ENCODE measurements at places on chromosomes 3 and 15. TPM values are rescaled to one million over a fixed set of nuclear protein-coding genes. Genes with fewer than 3 reads are reported as not detected.
A peak's percentile ranks its signal among the peaks of the same experiment; 100 is the strongest.

DNA sequence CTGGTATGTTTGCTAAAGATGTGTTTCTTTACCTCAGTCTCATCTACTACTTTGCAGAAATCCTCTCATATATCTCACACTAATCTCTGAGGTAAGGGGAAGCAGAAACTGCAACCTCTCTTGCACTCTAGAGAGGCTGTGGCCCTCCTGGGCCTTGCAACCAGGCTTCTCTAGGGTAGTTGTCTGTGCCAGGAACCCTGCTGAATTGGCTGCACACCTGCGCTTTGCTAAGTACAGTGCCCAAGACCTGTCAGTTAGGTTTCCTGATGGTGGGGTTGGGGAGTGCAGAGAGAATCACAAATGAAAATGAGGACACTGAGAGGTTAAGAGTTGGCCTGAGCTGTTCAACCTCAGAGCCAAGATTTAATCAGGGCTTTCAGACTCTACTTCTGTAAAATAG, 117.2 kb upstream of the PLXNA1 start:
- H3K27me3 ChIP-seq: no peaks in the 10 kb centered on the region
- DNase-seq: no peak
- no peak overlapping the region for H3K27ac ChIP-seq

The SYNPR gene
- 0.18 TPM for total RNA-seq

- peaks cover 89% of the 10 kb centered on the region for H3K36me3 ChIP-seq
- no peak for DNase-seq
- no peak overlapping the region for H3K4me3 ChIP-seq
Observed at GRCh38 chr15:41060505-41060904, 55.6 kb downstream of the INO80 start.

The FBXL22 gene
- 0.75 TPM for total RNA-seq

DNA sequence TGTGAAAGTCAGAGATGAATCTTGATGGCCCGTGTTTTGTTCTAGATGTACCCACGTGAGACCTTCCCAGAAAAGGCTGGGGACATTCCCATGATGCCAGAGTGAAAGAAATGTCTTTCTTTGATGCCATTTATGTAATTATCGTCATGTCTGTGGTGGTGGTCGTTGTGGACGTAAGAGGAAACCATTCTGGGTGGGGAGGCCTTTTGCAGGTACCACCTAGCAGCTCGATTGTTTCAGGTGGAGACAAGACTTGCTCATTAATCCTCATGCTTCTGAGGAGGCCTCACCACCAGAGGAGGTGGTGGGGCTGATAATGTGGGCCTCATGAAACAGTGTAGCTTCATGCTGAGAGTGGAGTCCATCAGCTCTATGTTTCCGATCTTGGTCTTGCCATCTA, 58.1 kb upstream of the USP3 start:
- no peak for DNase-seq
- H3K27ac ChIP-seq: no peak overlapping the region
- H3K36me3 ChIP-seq: no peaks in the 10 kb centered on the region
- peaks cover 16% of the 10 kb centered on the region for H3K4me1 ChIP-seq
- H3K27me3 ChIP-seq: no peaks in the 10 kb centered on the region

The INTS14 gene
- 37.3 TPM for total RNA-seq

DNA sequence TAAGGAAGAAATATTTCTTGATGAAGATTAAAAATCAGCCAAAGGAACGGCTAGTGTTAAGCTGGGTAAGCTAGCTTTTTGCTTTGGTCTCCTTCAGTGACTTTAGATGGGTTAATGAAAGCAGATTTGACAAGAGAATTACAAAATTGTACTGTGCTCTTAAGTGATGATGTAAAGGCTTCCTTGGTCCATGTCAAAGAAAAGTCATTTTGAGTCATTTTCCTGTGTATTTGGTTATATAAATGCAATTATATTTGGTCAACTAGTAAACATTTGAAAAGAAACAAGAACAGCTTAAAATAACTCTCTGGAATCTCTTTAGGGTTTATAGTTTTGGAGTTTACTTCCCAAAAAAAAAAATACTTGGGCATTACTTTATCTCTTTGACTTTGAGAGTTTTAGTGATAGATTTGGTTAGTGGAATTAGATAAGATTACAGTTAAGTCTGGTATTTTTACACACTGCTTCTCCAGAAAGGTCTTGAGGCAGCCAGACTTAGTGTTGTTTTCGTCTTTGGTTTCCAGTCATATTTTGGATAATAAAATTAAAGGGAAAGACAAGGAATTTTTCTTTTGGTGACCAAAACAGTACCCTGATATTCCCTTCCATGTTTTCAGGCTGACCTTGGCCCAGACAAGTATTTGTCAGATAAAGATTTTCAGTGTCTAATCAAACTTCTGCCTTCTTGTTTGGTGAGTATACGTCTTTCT, 42.3 kb downstream of the PDHB start:
- no peak overlapping the region for H3K27ac ChIP-seq
- peak overlapping the region; percentile 73 for H3K4me3 ChIP-seq
- DNase-seq: no peak
- H3K36me3 ChIP-seq: no peaks in the 10 kb centered on the region
- no peaks in the 10 kb centered on the region for H3K27me3 ChIP-seq

DNA sequence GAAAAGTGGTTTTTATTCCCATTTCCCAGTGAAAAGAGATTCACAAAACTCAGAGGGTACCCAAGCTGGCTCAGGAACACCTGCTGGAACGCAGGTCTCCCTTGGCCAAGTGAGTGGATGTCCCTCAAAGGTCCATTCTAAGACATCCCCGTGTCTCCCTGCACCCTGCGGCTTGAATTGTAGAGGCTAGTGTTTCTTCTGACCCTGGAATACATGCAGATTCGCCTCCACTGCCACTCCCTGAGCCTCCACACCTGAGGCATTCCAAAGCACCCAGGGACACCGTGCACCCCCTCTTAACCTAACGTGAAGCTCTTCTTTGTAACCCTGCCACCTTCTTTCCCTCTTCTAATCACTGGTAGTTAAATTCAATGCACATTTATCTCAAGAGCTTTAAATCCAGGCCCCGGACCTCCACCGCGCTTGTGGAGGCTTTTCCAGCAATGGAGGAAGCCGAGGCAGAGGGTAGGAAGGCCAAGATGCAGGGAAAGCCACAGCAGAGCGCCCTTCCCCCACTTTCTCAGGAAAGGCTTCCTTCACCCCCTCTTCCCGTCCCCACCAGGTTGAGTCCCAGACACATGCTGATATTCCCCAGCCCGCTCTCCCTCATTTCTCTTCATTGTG, 590 bp upstream of the ITGA11 start:
- no peaks in the 10 kb centered on the region for H3K36me3 ChIP-seq
- no peak overlapping the region for H3K27ac ChIP-seq
- H3K4me1 ChIP-seq: no peaks in the 10 kb centered on the region
- DNase-seq: no peak
- H3K4me3 ChIP-seq: peak overlapping the region; percentile 82
- peaks cover 73% of the 10 kb centered on the region for H3K27me3 ChIP-seq

The TMEM115 gene
- 30.1 TPM for total RNA-seq

DNA sequence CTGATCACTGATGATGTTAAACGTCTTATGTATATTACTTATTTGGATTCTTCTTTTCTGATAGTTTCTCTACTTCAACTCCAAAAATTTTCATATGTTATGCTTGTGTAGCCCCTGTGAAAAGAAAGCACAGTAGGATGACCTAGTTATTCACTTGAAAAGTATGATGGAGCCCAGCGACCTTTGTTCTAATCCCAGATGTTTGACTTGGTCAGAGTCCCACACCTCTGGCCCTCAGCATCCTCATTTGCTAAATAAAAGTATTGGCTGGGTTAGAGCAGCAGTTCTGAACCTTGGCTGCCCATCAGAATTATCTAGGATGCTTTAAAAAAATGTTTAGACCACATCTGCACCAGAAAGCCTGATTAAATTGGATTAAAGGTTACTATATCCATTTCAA, 173.7 kb downstream of the ATG7 start:
- H3K36me3 ChIP-seq: no peaks in the 10 kb centered on the region
- H3K27ac ChIP-seq: no peak overlapping the region
- no peaks in the 10 kb centered on the region for H3K27me3 ChIP-seq
- no peak for DNase-seq
- H3K4me3 ChIP-seq: no peak overlapping the region
- no peaks in the 10 kb centered on the region for H3K4me1 ChIP-seq

The PTPRG gene
- 108 TPM for total RNA-seq

DNA sequence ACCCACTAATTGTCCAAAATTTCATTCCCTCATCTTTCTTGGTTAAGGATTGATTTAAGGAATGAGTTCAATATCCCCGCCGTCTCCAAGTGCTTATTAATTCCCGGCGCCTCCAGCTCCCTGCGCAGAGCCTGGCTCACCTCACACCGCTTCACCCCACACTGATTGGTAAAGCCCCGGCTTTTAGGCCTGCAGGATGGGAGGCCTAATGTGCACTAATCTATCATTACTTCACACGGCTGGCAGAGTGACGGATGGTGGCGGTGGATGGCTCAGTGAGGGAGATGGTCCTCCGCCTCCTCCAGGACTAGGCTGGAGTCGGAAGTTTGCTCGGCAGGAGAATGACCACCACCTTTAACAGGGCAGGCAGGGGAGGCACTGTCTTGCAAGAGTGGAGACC, 81.7 kb downstream of the MEGF11 start:
- no peak overlapping the region for H3K27ac ChIP-seq
- H3K4me1 ChIP-seq: no peaks in the 10 kb centered on the region
- H3K4me3 ChIP-seq: no peak overlapping the region
- H3K36me3 ChIP-seq: no peaks in the 10 kb centered on the region
- no peaks in the 10 kb centered on the region for H3K27me3 ChIP-seq

- H3K4me3 ChIP-seq: no peak overlapping the region
- peaks cover 5% of the 10 kb centered on the region for H3K4me1 ChIP-seq
- peaks cover 17% of the 10 kb centered on the region for H3K36me3 ChIP-seq
- H3K27ac ChIP-seq: no peak overlapping the region
- no peak for DNase-seq
Observed at GRCh38 chr3:17733215-17733614, 9.2 kb downstream of the TBC1D5 start.

GRCh38 chr3:64368257-64369020, 143.2 kb upstream of the PRICKLE2 start:
- no peaks in the 10 kb centered on the region for H3K36me3 ChIP-seq
- no peaks in the 10 kb centered on the region for H3K27me3 ChIP-seq

- no peaks in the 10 kb centered on the region for H3K36me3 ChIP-seq
- no peaks in the 10 kb centered on the region for H3K4me1 ChIP-seq
- DNase-seq: no peak
- H3K4me3 ChIP-seq: no peak overlapping the region
- H3K27ac ChIP-seq: no peak overlapping the region
Observed at GRCh38 chr3:134430950-134431445, 54.8 kb downstream of the ANAPC13 start.

The RASL12 gene
- total RNA-seq: 27.2 TPM

DNA sequence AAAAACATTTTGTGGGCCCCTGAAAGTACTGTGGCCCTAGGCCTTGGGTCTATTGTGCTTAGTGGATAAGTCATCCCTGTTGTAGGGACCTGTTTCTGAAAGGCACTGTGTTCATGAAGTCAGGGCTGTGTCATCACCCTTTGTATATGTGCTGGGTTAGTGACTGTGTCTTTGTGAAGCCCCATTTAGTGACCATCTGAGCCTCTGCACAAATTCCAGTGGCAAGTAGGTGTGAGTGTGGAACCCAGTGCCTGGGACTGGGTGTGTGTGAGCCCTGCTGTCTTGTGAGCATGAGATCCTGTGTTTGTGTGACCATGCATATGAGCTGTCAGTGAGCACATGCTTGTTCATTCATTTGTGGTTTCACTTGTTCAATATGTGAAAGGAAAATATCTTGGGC, 1.2 kb upstream of the HYAL1 start:
- peaks cover 3% of the 10 kb centered on the region for H3K4me1 ChIP-seq
- H3K4me3 ChIP-seq: no peak overlapping the region
- no peaks in the 10 kb centered on the region for H3K27me3 ChIP-seq

The SLC2A2 gene
- 0.48 TPM for total RNA-seq

- H3K36me3 ChIP-seq: no peaks in the 10 kb centered on the region
- H3K27me3 ChIP-seq: no peaks in the 10 kb centered on the region
- no peak overlapping the region for H3K4me3 ChIP-seq
- no peaks in the 10 kb centered on the region for H3K4me1 ChIP-seq
Observed at GRCh38 chr15:49152552-49153312, 2.7 kb downstream of the COPS2 start.

The ECE2 gene
- total RNA-seq: not detected

- H3K4me3 ChIP-seq: peak within 1 kb of the TSS; percentile 92
- no peaks in the 10 kb centered on the region for H3K27me3 ChIP-seq
- H3K36me3 ChIP-seq: peaks cover 39% of the 10 kb centered on the region
- peak within 1 kb of the TSS; percentile 67 for H3K27ac ChIP-seq
- H3K4me1 ChIP-seq: no peaks in the 10 kb centered on the region
- peak; percentile 98 for DNase-seq
Observed at GRCh38 chr3:10026084-10026890, at the start of gene FANCD2. TSS of gene FANCD2 (plus strand) at chr3:10026437. CDS start at chr3:10028658, 2,221 bp downstream.

The LMAN1L gene
- not detected for total RNA-seq

DNA sequence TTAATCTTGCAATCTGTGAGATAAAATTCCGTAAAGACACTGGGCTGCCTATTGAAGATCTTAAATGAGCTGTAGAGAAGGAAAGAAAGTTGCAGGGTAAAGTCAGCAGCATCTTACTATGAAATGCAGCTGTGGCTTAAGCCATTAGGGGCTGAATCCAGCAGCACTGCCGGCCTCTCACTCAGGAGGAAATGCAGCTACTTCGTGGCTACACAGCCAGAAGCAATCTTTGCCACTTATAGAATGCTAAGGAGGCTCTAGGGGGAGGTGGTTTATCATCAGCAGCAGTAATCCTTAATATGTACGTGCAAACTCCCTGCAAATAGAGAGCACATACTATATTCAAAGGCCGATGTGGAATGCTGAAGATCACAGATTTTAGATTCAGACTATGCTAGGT, 19.1 kb upstream of the MCTP2 start:
- DNase-seq: no peak
- H3K27me3 ChIP-seq: no peaks in the 10 kb centered on the region
- H3K4me3 ChIP-seq: no peak overlapping the region
- no peak overlapping the region for H3K27ac ChIP-seq
- H3K4me1 ChIP-seq: no peaks in the 10 kb centered on the region
- H3K36me3 ChIP-seq: no peaks in the 10 kb centered on the region

GRCh38 chr3:108100906-108101660, 10.3 kb upstream of the CD47 start:
- H3K4me3 ChIP-seq: no peak overlapping the region
- no peak overlapping the region for H3K27ac ChIP-seq
- H3K27me3 ChIP-seq: peaks cover 4% of the 10 kb centered on the region
- H3K4me1 ChIP-seq: no peaks in the 10 kb centered on the region
- H3K36me3 ChIP-seq: no peaks in the 10 kb centered on the region

- H3K4me1 ChIP-seq: no peaks in the 10 kb centered on the region
- no peak overlapping the region for H3K4me3 ChIP-seq
- DNase-seq: no peak
- no peaks in the 10 kb centered on the region for H3K36me3 ChIP-seq
- no peak overlapping the region for H3K27ac ChIP-seq
- no peaks in the 10 kb centered on the region for H3K27me3 ChIP-seq
Observed at GRCh38 chr15:56813995-56814394, 80.7 kb upstream of the ZNF280D start.

- H3K27me3 ChIP-seq: no peaks in the 10 kb centered on the region
- H3K4me1 ChIP-seq: no peaks in the 10 kb centered on the region
- H3K4me3 ChIP-seq: no peak overlapping the region
Observed at GRCh38 chr3:23252122-23252521, 49.0 kb downstream of the UBE2E2 start.

- no peaks in the 10 kb centered on the region for H3K4me1 ChIP-seq
- no peak for DNase-seq
- H3K4me3 ChIP-seq: no peak overlapping the region
Observed at GRCh38 chr15:66075947-66076346, 177.6 kb downstream of the MEGF11 start.
